ENCODE measurements at places on chromosomes 2 and 18. TPM values are rescaled to one million over a fixed set of nuclear protein-coding genes. Genes with fewer than 3 reads are reported as not detected.

DNA sequence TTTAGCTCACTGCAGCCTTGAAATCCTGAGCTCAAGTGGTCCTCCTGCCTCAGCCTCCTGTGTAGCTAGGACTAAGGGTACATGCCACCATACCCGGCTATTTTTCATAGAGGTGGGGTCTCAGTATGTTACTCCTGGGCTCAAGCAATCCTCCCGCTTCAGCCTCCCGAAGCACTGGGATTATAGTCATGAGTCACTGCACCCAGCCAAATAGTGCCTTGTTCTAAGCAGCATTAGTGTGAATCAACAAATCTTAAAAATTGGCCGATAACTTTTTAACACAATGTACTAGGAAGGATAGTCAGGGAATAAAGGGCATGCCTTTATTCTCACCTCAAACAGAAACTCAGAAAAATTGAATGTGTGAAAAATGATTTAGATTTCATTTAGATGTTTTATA is 51.6 kb downstream of the XRCC5 start:
- H3K4me3 ChIP-seq: no peak overlapping the region
- H3K27ac ChIP-seq: no peak overlapping the region
- H3K27me3 ChIP-seq: no peaks in the 10 kb centered on the region
- peaks cover 53% of the 10 kb centered on the region for H3K36me3 ChIP-seq
- H3K4me1 ChIP-seq: no peaks in the 10 kb centered on the region

- H3K27me3 ChIP-seq: no peaks in the 10 kb centered on the region
- H3K36me3 ChIP-seq: no peaks in the 10 kb centered on the region
- H3K4me1 ChIP-seq: no peaks in the 10 kb centered on the region
- no peak for DNase-seq
- no peak overlapping the region for H3K27ac ChIP-seq
- H3K4me3 ChIP-seq: no peak overlapping the region
These were observed 140.3 kb downstream of the RPIA start for GRCh38 chr2:88831792-88832248.

DNA sequence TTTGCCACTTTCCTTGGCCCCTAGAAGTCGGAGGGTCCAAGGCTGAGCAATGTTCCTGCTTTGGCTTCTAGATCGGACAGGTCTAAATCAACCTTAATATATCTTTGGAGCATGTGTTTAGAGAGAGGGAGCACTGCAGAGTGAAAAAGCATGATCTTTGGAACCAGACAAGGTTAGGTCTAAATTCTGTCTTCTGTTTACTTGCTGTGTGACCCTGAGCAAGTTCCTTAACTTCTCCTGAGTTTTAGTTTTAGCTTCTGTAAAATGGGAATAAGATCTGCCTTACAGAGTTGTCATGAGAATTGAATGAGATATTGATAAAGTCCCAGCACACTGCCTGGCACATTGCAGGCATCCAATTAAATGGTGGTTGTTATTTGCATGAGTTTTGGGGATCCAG is 13.9 kb downstream of the TMEM17 start:
- no peak overlapping the region for H3K4me3 ChIP-seq
- H3K36me3 ChIP-seq: no peaks in the 10 kb centered on the region

The IL18R1 gene
- total RNA-seq: 3.4 TPM

GRCh38 chr2:112166806-112167499 is 28.8 kb downstream of the FBLN7 start:
- H3K27me3 ChIP-seq: no peaks in the 10 kb centered on the region
- H3K4me3 ChIP-seq: no peak overlapping the region
- no peak overlapping the region for H3K27ac ChIP-seq
- no peaks in the 10 kb centered on the region for H3K36me3 ChIP-seq

DNA sequence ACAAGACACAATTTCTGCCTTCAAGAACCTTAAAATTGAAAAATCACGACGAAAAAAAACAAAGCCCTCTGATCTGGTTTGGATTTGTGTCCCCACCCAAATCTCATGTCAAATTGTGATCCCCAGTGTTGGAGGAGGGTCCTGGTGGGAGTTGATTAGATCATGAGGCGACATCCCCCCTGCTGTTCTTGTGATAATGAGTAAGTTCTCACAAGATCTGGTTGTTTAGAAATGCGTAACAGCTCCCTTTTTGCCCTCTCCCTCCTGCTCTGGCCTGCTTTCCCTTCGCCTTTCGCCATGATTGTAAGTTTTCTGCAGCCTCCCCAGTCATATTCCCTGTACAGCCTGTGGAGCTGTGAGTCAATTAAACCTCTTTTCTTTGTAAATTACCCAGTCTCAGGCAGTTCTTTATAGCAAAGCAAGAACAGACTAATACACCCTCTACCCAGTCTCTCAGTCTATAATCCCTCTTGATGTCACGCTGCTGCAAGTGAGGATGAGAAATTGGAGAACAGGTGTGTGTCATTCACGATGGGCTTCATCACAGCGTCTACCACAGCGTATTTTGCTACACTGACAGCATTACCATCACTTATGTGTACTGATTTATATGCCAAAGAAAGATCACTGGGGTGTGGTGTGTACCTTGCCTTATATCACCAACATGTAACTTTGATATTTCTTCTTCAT is 330.7 kb downstream of the MTX2 start:
- DNase-seq: no peak
- H3K27ac ChIP-seq: no peak overlapping the region
- H3K4me1 ChIP-seq: no peaks in the 10 kb centered on the region
- H3K4me3 ChIP-seq: no peak overlapping the region
- H3K36me3 ChIP-seq: no peaks in the 10 kb centered on the region
- H3K27me3 ChIP-seq: no peaks in the 10 kb centered on the region

- no peak overlapping the region for H3K4me3 ChIP-seq
- no peaks in the 10 kb centered on the region for H3K36me3 ChIP-seq
- no peak overlapping the region for H3K27ac ChIP-seq
These were observed 822.9 kb downstream of the RNF144A start for GRCh38 chr2:7740114-7740513.

The CROCC2 gene
- total RNA-seq: not detected

DNA sequence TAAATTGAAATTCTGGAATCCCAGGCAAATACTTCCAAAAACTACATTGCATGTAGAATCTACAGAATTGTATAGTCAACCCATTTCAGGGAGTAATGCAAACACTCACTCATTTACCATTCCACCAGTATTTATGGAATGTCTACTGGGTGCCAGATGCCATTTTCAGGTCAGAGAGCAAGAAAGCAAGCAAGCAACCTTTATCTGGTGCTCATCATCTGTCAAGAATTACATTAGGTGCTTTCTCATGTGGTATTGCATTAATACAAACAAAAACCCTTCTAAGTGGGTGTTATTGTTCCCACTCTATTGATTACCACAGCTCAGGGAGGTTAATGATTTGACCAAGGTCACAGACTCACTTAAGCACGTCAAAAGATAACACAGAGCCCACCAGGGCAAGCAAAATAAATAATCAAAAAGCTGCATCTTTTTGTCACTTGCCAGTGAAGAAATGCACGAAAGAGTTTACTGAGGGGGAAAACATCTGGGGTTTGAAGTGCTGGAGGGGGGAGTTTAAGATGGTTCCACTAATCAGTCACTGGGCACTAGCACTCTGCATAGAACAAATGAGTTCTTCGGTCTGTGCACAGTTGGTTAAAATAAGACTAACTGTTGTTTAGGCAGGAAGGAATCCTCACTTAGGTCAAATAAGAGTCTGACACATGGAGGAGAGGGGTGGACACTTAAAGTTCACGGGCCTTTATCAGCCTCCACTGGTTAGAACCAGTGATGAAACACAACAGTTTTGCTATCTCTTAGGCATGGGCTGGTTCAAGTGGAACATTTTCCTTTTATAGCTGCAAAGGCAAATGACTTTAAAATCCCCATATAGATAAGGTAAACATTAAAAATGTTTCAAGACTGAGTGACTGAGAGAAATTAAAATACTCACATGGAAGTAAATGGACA is 208.8 kb downstream of the CDH2 start:
- no peaks in the 10 kb centered on the region for H3K36me3 ChIP-seq
- no peak for DNase-seq
- H3K4me1 ChIP-seq: no peaks in the 10 kb centered on the region
- no peaks in the 10 kb centered on the region for H3K27me3 ChIP-seq
- no peak overlapping the region for H3K27ac ChIP-seq
- no peak overlapping the region for H3K4me3 ChIP-seq

DNA sequence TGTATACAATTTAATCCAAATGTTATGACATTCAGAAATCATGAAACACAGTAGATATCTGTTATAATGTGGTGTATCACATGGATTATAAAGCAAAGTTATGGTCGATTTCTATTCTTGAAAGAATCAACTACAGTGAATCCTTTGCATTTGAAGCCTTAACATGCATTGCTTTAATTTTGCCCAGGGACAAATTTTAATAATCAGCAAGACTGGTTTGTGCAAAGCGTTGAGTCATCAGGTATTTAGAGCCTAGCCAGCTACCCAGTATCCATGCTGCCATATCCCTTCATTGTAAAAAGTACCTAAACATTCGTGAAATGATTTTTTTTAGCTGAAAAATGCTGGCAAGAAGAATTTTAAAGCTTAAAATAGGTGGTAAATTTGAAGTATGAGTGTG is 8.9 kb upstream of the SPDYA start:
- peak; percentile 68 for DNase-seq
- no peaks in the 10 kb centered on the region for H3K27me3 ChIP-seq
- no peak overlapping the region for H3K4me3 ChIP-seq
- peaks cover 32% of the 10 kb centered on the region for H3K4me1 ChIP-seq

GRCh38 chr2:144950899-144951560 is 431.1 kb upstream of the ZEB2 start:
- 0 out of 2 replicates have a peak, but pooled peaks cover 7% of the 10 kb centered on the region for H3K4me1 ChIP-seq
- peak; percentile 47 for DNase-seq
- H3K27me3 ChIP-seq: no peaks in the 10 kb centered on the region
- H3K36me3 ChIP-seq: no peaks in the 10 kb centered on the region
- H3K4me3 ChIP-seq: no peak overlapping the region

- no peaks in the 10 kb centered on the region for H3K36me3 ChIP-seq
- no peaks in the 10 kb centered on the region for H3K27me3 ChIP-seq
- H3K27ac ChIP-seq: no peak overlapping the region
- DNase-seq: no peak
- H3K4me3 ChIP-seq: no peak overlapping the region
These were observed 125.1 kb downstream of the COPS8 start for GRCh38 chr2:237210763-237211162.

DNA sequence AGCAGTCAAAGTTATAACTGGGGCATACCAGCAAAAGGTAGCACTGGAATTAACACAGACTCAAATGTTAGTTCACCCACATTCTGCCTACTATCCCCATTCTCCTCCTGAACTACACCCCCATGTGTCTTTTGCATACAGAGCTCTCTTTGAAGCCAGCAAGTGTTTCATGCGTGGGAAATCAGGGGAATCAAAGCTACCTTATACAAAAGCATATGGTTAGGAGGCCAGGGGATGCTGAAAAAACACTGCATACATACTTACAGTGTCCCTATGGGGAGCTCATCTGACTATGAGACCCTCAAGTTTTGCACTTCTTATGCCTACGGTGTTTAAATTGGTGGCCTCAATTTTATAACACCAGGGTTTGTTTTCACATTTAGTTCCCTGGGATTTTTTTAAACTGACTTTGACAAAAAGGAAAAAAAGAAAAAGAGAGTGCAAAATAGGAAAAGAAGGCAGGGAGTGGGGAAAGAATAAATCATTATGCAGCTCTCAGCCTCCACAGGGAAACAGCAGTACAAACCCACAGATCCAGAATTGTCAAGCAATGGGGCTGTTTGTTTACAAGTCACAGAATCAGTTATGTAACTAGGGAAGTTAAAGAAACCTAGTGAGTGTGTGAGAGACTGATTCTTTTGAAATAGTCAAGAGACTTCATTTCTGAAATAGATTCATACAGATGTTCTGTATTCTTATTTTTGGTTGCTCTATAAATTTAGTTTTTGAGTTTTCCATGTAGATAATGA is 20.1 kb upstream of the PPP3R1 start:
- no peak for DNase-seq
- no peak overlapping the region for H3K27ac ChIP-seq
- H3K4me1 ChIP-seq: no peaks in the 10 kb centered on the region
- no peak overlapping the region for H3K4me3 ChIP-seq

The SNORC gene
- 20.0 TPM for total RNA-seq

DNA sequence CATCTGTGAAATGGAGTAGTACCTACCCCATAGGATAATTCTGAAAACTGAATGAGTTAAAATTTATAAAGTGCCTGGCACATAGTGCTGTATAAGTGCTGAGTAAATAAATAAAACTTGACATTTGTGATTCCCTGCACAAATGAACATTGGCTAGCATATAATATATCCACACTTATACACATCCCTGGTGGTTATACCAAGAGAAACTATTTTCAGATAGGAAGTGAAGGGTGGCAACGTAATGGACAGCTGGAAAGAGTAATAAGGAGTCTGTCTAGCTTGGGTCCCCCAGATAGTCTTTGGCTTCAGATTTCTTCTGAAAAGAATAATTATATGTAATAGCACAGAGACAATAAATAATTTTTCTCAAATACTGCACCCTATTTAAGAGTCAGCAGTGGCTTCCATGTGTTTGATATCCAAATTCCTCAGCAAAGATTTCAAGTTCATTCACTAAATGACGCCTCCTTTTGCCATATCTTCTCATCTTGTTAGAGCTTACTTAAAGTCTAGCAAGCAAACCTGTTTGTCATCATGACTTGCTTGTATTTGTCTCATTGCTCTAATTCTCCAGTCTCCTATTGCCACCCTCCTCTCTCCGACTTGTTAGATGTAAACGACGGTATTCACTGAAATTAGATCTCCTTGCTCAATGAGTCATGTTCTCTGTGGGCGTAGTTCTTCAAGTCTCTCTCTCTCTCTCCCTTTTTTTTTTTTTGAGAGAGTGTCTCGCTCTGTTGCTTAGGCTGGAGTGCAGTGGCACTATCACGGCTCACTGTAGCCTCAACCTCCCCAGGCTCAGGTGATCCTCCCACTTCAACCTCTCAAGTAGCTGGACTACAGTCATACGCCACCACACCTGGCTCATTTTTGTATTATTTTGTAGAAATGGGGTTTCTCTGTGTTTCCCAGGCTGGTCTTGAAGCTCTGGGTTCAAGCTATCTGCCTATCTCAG is 8.7 kb upstream of the ADGRF3 start:
- H3K27ac ChIP-seq: peak overlapping the region; percentile 99
- H3K27me3 ChIP-seq: no peaks in the 10 kb centered on the region
- peak overlapping the region; percentile 46 for H3K4me3 ChIP-seq
- peak; percentile 48 for DNase-seq

- H3K27ac ChIP-seq: no peak overlapping the region
- no peaks in the 10 kb centered on the region for H3K36me3 ChIP-seq
- no peak overlapping the region for H3K4me3 ChIP-seq
- no peaks in the 10 kb centered on the region for H3K4me1 ChIP-seq
- no peak for DNase-seq
- no peaks in the 10 kb centered on the region for H3K27me3 ChIP-seq
These were observed 262.0 kb downstream of the DLGAP1 start for GRCh38 chr18:4193086-4193485.

DNA sequence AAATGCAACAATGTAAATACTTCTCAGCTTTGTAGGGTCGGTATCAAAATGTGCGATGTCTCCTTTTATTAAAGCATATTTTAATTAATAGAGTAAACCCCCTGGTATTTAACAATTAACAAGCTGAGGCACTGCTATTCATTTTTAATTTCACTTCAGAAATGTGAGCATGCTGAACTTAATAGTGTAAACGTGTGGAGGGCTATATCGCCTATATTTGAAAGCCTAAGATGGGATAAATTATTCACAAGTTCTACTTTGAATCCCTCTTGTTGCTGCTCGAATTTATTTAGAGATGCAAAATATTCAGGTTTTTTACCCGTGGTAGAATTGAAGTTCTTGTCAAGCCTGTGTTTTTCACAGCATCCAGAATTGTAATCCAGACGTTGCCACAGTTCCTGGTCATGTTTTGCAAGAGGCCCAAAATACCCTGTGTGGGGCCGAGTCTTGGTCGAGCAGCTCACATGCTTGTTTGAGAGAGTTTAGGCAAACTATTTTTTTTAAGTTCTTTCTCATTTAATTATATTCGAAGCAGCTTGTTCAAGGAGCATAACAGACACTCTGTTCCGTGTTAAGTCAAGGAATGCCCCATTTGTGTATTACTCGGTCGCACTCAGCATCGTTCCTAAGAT is 2.5 kb downstream of the SALL3 start:
- no peak overlapping the region for H3K27ac ChIP-seq
- H3K27me3 ChIP-seq: peaks cover 27% of the 10 kb centered on the region
- DNase-seq: no peak

The CHRND gene
- not detected for total RNA-seq

The DSG2 gene
- total RNA-seq: 66.0 TPM
